Activated CD8-positive, alpha-beta memory T cell treated with anti-CD3 and anti-CD28 coated beads, Interleukin-2, amount 50 U/mL, for 4 hours (primary cell): ENCODE measurements at places on chromosomes 16 and 17.

- DNase-seq, result no peak
Measured at GRCh38 chr16:58056580-58056979, 31.0 kb downstream of the MMP15 start.

GRCh38 chr17:4406386-4406785 lies 27.4 kb upstream of the SPNS3 start:
- no peak for DNase-seq

DNA sequence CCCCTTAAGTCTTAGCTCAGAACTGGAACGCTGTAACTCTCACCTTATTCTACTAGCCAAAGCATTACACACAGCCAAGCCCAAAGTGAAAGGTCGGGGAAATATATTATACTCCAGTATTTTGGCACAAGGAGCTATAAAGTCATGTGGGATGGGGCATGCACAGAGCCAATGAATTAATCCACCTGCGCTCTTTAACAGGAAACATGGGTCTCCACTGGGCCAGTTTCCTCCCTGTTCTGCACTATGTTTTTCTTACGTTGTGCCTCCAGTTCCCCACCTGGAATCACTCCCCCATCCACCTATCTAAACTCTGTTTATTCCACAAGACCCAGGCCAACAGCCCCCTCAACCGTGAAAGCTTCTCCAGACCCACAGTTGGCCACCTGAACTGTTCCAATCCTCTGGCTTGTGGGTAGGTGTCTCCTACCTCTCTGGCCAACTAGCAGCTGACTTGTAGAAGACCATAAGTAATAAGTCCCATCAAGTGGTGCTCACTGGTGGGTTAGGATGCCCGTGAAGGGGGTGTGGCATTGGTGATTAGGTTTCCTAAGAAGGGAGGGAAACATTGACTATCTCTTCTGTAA lies 286.9 kb downstream of the NPIPA8 start:
- no peak for DNase-seq

GRCh38 chr16:68374961-68375660 lies 64.3 kb downstream of the PRMT7 start:
- DNase-seq, result no peak

DNA sequence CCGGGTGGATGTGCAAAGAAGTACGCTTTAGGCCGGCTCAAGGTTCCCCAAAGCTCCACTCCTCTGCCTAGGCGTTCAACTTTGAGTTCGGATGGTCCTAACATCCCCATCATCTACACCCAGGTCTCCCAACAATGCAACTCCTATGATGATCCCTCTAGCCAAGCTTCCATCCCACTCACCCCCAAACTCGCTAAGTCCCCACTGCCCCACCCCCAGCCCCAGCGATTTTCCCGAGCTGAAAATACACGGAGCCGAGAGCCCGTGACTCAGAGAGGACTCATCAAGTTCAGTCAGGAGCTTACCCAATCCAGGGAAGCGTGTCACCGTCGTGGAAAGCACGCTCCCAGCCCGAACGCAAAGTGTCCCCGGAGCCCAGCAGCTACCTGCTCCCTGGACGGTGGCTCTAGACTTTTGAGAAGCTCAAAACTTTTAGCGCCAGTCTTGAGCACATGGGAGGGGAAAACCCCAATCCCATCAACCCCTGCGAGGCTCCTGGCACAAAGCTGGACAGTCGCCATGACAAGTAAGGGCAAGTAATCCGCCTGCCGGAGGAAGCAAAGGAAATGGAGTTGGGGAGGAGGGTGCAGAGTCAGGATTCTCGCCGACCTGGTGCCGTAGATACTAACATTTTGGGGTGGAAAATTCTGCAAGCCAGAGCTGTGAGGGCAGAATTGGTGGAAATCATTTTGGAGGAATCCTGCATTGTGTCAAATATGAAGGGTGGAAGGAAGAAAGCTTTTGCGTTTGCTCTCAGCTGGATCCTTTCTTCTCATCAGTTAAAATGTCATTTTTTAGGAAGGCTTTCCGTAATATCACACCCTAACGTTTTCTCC lies at the start of gene TP53:
TP53 (minus strand) TSS at position 419 of the 836 bp plus-strand sequence. CDS start 10,896 bp downstream, outside the sequence.
- peak; percentile 80 for DNase-seq

GRCh38 chr16:1919327-1919998 lies 1.2 kb upstream of the HS3ST6 start:
- DNase-seq, result no peak

DNA sequence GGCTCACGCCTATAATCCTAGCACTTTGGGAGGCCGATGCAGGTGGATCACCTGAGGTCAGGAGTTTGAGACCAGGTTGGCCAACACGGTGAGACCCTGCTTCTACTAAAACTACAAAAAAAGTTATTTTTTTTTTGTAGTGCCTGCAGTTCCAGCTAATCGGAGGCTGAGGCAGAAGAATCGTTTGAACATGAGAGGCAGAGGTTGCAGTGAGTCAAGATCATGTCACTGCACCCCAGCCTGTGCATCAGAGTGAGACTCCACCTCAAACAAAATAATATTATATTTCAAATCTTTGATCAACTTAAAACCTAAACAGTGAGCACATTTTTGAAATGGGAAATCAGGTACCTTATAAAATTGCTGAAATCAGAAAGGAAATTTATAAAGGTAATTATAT lies 36.5 kb downstream of the NCOR1 start:
- DNase-seq, result no peak

- DNase-seq, result no peak
Measured at GRCh38 chr16:78333808-78334207, 234.4 kb downstream of the WWOX start.

DNA sequence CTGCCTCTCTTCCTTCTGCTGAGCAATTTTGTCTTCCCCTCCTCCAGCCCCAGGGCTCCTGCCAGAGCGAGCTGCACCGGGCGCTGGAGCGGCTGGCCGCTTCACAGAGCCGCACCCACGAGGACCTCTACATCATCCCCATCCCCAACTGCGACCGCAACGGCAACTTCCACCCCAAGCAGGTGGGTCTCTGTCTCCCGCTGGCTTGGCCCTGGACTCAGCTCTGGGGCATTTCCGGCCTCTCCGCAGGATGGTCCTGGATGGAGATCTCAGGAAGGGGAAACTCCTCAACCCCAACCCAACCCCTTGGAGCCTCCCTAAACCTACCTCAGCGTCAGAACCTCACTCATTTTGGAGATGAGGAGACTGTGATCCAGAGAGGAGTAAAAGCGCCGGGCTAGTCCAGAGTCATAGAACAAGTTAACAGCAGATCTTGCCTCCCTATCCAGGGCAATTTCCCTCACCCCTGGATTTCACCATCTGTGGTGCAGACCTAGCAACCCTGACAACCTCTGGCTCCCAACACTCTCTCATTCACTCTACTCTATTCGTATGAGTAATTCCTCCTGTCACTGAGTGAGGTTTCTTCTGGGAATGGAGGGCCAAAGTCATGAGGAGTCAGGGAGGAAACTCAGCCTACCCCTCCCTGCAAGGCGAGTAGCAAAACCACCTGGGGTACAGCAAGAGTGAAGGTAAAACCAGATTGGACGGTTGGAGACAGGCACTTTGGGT lies 10.8 kb downstream of the IGFBP4 start:
- DNase-seq, result no peak

DNA sequence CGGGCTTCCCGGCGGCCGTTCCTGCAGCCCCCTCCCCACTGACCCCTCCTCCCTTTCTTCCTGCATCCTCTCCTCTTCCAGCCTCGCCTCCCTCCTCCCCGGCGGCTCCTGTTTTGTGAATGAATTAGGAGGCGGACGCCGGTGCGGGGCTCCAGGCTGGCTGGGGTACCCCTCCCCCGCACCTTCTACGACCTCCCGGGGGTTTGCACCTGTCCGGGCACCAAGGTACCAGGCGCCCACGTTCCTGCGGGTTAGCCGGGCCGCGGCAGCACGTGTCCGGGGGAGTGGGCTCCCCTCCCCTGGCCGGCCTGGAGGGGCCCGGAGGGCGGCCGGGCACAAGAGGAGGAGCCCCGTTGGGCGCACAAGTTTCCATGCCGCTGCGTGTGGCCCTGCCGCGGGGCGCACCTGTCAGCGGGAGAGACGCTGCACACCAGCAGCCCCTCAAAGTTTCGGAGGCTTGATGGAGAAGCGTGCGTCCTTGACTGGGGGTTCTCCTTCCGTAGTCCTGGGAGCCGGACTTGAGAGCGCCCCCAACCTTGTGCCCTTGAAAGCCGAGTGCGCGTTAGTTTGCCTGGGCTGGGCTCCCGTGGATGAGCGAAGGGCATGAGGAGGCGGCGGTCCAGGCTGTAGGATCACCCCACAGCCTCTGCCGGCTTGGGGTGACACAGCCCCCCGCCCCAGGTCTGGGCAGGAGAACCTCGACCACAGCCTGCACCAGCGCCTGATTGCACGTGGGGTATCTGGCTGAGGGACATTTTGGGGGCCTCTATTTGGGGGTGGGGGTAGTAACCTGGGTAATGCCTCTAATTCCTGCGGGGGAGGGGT lies 1.2 kb downstream of the HAS3 start:
- no peak for DNase-seq

DNA sequence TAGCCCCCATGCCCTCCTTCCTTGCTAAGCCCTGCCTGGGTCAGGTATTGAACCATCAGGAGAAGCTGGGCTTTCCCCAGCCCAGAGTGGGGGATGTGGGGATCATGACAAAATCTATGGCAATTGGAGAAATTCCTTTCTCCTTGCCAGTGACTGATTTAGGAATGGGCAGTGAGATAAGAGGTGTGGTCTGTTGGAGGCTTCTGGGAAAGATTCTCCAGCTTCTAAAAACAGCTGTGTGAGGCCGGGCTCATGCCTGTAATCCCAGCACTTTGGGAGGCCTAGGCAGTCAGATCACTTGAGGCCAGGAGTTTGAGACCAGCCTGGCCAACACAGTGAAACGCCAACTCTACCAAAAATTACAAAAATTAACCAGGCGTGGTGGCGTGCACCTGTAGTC lies 69.1 kb downstream of the SRCIN1 start:
- no peak for DNase-seq

DNA sequence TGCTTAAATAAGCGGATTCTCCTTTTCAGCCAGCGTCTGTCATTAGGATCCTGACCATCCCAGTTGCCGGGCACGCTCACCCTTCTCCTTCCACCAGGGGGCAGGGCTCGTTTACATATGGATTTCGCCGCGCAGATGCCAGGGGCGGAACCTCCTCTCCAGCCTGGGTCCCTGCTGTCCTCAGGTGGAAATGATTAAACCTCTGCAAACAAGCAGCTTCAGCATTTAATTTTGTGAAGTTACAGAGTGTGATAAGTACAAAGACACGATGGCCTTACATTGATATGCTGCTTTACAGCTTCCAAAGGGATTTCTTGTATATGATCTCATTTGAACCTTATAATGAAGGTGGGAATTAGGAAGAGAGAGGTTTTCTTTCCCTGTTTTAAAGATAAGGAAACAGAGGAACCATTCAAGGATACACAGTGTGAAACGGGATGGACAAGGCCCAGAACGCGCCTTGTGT lies 3.9 kb upstream of the KRT28 start:
- DNase-seq, result peak; percentile 75

DNA sequence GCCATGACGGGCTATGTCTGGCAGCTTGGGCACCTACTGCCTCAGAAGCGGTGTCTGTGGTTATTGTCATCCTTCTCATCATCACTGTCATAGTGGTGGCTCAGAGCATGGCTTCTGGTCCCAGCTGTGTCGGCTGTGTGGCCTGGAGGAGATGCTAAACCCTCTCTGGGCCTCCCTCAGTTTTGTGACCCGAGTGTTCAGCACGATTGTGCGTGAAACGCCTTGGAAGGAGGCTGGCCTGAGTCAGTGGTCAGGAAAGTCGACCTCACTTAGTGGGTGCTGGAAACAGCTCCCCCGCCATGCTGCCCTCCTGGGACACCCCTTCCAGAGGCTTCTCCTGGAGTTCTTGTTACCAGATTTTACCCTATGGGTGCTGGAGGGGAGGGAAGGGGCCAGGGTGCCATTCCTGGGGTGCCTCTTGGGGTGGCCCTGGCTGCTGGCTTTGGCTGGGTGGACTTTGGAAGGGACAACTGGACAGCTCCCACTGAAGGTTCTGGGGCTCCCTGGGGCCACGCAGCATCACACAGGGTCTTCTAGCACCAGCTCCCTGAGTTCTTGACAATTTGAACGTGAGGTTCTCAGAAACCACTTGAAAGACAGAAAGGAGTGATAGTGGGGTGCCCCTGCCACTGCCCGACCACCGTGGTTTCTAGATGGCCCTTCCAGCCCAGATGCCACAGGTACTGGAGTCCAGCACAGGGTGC lies 226.5 kb upstream of the GSE1 start:
- peak; percentile 5 for DNase-seq

- DNase-seq, result no peak
Measured at GRCh38 chr16:27969574-27969973, 93.9 kb downstream of the GSG1L start.

GRCh38 chr17:8005357-8005756 lies 2.9 kb downstream of the GUCY2D start:
- no peak for DNase-seq

GRCh38 chr17:31488982-31489294 lies 97.5 kb downstream of the RAB11FIP4 start:
- no peak for DNase-seq

DNA sequence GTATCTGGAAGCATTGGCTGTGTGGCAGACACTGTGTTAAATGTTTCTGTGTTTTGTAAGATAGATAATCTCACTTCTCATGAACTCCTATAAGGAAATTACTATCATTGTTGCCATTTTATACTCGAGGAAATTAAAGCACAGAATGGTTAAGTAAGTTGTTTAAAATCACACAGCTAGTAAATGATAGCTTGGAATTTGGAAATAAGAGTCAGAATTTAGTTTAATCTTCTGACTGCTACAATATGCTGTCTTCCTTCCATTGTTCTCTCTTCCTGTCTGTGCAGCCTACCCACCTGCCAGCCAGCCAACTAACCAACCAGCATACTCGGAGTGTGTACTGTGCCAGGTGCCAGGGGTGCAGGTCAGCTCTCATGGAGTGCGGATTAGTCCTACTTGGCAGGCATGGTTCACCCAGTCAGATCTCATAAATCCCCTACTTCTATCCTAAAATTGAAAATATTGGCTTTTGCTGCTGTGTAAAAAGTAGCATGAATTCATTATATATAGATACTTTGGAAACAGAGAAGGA lies 79.9 kb upstream of the LGALS9 start:
- no peak for DNase-seq

DNA sequence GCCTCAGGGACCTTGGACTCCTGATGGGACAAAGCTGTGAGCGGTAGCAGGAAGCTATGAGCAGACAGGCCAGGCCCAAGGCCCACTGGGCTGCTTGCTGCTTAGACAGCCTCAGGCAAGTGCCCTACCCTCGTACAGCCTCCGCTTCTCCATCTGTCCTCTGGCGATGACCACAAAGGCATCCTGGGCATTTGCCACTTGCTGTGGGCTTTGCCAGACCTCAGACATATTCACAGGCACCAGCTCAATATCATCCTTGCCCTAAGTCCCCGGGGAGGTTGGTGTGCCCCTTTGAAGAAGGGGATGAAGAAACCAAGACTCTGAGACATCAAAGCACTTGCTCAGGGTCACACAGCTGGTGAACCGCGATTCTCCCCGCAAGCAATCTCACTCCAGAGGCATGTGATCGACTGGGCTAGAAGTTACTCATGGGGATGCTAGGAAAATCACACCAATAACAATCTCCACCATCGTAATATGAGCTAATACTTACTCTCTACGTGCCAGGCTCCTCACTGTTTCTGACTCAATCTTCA lies 21.7 kb downstream of the PPL start:
- no peak for DNase-seq

- no peak for DNase-seq
Measured at GRCh38 chr16:80695020-80695419, 109.4 kb downstream of the CDYL2 start.

GRCh38 chr16:14965328-14965727 lies 9.5 kb upstream of the PDXDC1 start:
- DNase-seq, result no peak

GRCh38 chr17:77473615-77474226 lies 333.0 kb downstream of the SEC14L1 start:
- no peak for DNase-seq
